ENCODE measurements at places on chromosomes 5 and 9. TPM values are rescaled to one million over a fixed set of nuclear protein-coding genes. Genes with fewer than 3 reads are reported as not detected.

DNA sequence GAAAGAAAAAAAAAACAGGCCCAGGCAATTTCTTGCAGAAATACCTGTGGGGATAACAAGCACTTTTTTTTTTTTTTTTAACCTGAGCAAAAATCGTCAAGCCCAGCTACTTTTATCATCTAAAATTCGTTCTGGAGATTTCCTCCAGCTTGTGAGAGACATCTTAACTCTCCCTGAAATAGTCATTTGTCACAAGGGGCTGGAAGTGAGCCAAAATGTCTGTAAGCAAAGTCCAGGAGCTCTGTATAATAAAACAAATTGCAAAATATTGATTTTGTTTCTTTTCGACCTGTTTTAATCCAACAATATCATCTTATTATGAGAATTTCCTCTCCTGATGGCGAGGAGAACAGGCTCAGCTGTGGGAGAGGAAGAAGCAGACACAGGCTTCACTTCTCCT is 168.4 kb downstream of the TTLL11 start:
- no peak for DNase-seq

DNA sequence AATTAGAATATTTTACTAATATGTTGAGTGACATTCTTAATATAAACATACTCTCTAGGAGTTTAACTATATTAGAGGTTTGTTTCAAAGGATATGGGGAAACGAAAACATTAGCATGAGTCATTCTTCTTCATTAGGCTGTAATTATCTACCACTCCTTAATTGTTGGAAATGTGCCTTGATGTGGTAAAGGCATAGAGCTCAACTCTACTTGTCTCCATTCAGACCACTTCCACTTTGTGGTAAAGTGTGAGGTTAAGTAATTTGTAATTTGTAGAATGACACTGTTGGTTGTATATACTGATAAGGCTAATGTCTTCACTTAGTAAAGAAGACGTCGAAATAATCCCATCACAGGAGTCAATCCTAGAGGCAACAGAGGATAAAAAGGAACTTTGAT is 58.1 kb downstream of the HAPLN1 start:
- no peak for DNase-seq

- DNase-seq: no peak
Observed at GRCh38 chr5:147018812-147019211, 140.3 kb upstream of the PPP2R2B start.

- DNase-seq: peak; percentile 70
Observed at GRCh38 chr9:92963831-92964606, 16.7 kb downstream of the FGD3 start.

DNA sequence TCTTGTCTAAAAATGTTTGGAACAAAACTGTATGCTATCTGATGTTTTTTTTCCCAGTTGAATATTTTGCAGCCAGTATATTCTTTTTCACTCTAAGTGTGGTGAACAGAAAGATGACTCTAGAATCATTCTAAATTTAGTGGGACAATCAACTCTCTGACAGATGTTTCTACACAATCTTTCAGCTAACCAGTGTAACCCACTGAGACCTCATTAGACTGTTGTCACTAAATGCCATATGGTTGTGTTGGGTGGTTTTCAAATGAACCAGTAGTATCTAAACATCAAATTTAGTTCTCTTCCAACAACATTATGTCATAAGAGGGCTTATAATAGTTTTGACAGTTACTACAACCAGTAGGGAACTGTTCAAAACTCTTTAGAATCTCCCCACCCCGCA is 129.6 kb upstream of the PRLR start:
- no peak for DNase-seq

DNA sequence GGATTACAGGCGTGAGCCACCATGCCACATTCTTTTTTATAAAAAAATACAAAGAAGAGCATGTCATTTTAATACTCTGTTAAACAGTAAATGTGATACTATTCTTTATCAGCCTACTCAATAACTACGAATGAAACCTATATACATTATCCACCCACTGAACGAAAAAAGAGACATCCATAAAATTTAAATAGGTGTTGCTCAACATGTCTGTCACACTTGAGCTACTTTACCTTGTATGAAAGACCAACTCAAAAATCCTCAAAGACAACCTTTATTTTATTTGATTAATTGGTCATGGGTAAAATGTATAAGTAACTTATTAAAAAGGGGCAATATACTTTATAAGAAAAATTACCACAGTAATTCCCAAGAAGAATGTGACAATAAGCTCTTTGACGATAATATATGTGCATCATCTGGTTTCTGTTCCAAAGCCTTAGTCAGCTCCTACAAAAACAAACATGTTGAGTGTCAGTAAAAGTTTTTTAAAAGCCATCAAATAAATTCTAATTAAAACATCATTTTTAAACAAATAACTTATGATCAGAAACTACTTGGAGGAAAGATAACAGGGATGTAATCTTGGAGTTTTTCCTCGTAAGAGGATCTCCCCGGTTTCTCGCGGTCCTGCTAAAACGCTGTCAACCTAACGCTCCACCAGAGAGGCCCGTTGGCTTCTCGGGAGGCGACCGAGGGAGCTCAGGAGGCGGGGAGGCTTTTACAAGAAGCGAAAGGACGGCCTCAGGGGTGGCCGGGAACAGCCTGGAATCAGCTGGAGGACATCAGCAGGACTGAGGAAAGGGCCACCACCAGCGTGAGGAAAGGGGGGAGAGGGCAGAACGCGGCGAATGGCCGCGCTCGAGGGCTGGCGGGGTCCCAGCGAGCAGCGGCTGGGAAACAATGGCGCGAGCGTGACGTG is 13.5 kb upstream of the ANKRD18B start:
- peak; percentile 79 for DNase-seq

GRCh38 chr5:71937921-71938698 is 169.2 kb upstream of the MAP1B start:
- DNase-seq: no peak

GRCh38 chr5:6941631-6942030 is 228.4 kb downstream of the TENT4A start:
- no peak for DNase-seq

GRCh38 chr9:103364753-103365152 is 369.6 kb downstream of the CYLC2 start:
- DNase-seq: no peak

GRCh38 chr9:9002826-9003583 is 1203.4 kb upstream of the DMAC1 start:
- DNase-seq: no peak

- no peak for DNase-seq
Observed at GRCh38 chr9:129656795-129657390, 8.6 kb upstream of the PRRX2 start.

GRCh38 chr5:142439207-142439860 is 114.5 kb upstream of the SPRY4 start:
- DNase-seq: no peak

DNA sequence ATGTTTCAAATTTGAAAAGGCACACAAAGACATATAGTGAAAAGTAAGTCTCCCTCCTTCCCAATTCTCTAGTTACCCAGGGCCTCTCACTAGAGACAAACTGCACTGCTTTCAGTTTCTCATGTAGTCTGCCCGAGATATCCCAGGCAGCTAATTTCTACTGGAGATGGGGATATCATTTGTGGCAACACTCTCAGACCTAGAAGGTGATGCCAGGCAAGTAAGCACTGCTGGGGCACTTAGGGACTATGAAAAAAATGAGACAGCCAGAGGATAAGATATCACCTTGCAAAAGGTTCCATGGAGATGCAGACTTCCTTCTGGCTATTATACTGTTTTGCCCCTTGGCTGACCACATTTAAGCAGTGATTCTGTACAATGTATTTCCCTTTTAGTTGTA is 12.6 kb downstream of the SIL1 start:
- DNase-seq: no peak

- DNase-seq: no peak
Observed at GRCh38 chr5:123094237-123094918, 5.3 kb downstream of the PRDM6 start.

- no peak for DNase-seq
Observed at GRCh38 chr9:7368410-7369292, 430.9 kb downstream of the DMAC1 start.

- DNase-seq: no peak
Observed at GRCh38 chr5:81241961-81242648, 9.0 kb downstream of the CKMT2 start.

GRCh38 chr5:8606231-8606630 is 737.3 kb downstream of the MTRR start:
- no peak for DNase-seq

GRCh38 chr9:87594194-87594593 is 96.5 kb downstream of the DAPK1 start:
- no peak for DNase-seq

DNA sequence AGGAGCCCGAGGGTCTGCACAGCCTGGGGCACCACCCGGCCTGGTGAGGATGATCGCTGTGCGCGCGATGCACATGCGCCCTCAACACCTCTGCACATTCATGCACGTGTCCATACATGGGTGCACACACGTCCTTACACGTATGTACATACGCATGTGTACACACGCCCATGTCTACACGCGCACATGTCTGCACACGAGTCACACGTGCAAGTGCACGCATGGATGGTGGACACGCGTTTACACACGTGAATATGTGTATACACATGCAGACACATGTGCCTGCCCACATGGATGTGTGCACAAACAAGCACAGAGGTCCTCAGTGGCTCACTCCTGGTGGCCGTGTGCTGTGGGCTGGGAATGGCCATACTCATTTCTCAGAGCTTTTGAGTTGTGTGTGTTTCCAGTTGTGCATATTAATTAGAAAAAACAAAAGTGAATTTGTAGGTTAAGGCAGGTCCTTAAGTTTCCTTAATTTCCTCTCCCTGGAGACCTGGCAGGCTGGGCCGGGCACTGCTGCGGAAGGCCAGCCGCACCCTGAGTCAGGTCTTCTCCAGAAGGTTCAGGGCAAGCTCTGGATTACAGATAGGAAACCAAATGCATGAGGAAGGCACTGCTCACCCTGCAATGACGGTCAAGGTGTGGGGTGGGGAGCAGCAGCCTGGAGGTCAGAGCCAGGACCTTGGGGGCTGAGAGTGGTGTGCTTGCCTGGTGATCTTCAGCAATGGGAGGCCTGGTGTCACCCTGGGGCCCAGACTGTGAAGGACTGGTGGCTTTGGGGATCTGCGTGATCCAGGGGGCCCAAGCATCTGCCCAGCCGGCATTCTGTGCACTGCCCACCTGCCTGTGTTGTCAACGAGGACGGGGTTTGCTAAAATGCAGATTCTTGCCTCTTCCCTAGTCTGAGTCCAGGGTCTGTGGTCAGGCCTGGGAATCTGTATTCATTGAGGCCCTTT is 1.3 kb upstream of the RNU6ATAC start:
- peak; percentile 75 for DNase-seq

GRCh38 chr5:119470851-119471451 is 18.7 kb downstream of the HSD17B4 start:
- DNase-seq: no peak

- DNase-seq: no peak
Observed at GRCh38 chr5:36041537-36041845, 25.2 kb downstream of the UGT3A2 start.

The PNPLA7 gene
- total RNA-seq: 13.7 TPM

The MATR3 gene
- 197 TPM for total RNA-seq

The FOXD4L5 gene
- total RNA-seq: 0.41 TPM

The SPATA31E1 gene
- not detected for total RNA-seq

The ANXA2R gene
- total RNA-seq: 4.8 TPM

The PCDHB5 gene
- total RNA-seq: 2.3 TPM

The CAMK2A gene
- total RNA-seq: 1.5 TPM

The PCDHB8 gene
- total RNA-seq: 2.4 TPM

The C9orf50 gene
- not detected for total RNA-seq
